Cortex of kidney (tissue), 1 donor: ENCODE measurements at places on chromosomes 16 and 17.

GRCh38 chr17:7859028-7859427 lies 1.2 kb downstream of the CYB5D1 start:
- DNase-seq = no peak

DNA sequence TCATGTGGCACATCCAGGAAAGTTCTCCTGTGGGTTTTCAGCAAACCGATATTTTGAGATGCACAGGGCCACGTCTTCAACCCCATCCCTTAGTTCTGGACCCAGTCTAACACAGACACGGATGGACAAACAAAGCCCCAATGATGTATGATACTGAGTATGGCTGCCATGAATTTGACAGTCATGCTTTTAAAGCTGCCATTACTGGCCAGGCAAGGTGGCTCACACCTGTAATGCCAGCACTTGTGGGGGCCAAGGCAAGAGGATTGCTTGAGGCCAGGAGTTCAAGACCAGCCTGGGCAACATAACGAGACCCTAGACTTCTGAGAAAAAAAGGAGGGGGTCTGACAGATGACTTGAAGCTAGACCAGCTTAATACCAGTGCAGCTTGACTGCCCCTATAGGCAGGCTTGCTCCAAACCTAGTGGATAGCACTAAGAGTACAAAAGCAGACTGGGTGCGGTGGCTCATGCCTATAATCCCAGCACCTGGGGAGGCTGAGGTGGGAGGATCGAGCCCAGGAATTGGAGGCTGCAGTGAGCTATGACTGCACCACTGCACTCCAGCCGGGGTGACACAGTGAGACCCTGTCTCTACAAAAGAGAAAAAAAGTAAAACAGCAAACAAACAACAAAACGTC lies 10.8 kb upstream of the ZNF629 start:
- no peak for DNase-seq

GRCh38 chr17:72117535-72118334 lies 3.1 kb upstream of the SOX9 start:
- no peak for DNase-seq

GRCh38 chr17:42814633-42815399 lies 9.3 kb downstream of the BECN1 start:
- no peak for DNase-seq

GRCh38 chr17:74779948-74780400 lies 3.8 kb upstream of the NAT9 start:
- no peak for DNase-seq
